Left ventricle myocardium inferior (tissue), 1 donor: ENCODE measurements at places on chromosomes 3 and 15.

DNA sequence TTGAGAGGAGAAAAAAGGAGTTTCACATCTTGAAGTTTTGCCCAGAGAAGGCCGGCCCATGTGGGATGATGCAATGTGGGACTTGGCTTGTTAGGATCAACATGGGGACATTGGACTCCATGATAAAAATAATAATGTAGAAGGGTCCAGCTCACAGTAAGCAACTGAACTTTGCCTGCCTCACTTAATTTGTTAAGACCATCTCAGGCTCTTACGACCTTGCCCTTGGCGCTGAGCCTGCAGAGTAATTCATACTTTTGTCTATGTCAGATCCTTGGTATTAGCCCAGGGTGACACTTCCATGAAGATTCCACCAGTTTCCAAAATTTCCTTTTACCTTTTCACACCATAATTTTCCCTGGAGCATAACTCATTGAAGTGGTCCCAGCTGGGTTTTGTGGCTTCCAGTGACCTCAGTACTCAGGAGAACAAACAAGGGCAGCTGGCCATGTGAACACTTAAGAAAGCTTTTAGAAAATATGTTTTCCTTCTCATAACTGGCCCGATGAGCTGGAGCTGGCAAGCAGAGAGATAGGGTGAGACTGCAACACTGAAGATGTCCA lies 315.4 kb upstream of the RASGRP1 start:
- DNase-seq: peak; percentile 28

DNA sequence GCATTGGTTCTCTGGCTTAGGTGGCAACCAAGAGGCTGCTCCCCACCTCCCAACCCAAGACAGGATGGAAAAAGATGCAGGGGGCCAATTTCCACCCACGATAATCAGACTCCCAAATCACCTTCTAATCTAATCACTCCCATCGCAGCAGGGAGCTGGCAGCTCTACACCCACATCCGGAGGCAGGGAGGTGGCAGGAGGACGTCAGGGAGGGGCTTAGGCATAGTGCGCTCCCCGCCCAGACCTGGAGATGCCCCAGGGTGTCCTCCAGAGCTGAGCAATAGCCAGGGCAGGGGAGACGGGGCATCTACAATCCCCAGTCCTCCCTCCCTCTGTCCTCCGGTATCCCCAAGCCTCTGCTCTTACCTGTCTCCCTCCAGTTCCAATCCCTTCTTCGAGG lies 70.5 kb upstream of the SEC13 start:
- no peak for DNase-seq

GRCh38 chr3:122268257-122269024 lies 56.6 kb upstream of the CSTA start:
- DNase-seq: no peak

GRCh38 chr3:156509189-156510174 lies 45.4 kb downstream of the SSR3 start:
- no peak for DNase-seq

GRCh38 chr3:101695779-101696372 lies 9.4 kb upstream of the RPL24 start:
- no peak for DNase-seq

DNA sequence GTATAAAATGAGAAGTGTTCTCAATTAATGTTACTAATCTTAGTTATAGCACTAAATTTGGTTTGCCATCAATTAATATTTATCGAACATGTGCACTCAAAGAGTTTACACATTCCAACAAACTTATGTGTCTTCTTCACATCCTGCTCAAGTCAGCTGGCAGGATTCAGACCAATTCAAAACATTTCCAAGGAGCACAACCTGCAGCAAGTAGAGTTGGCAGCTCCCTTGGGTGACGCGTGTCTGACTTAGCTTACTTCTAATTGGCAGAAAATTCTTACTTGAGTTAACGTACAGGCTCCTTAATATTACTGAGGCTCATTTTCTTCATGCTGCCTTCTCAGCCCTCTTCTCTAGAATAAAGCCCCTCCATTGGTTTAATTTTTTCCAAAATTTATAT lies 110.4 kb upstream of the PFN2 start:
- no peak for DNase-seq

GRCh38 chr3:51371943-51372557 lies 13.0 kb upstream of the MANF start:
- DNase-seq: no peak

DNA sequence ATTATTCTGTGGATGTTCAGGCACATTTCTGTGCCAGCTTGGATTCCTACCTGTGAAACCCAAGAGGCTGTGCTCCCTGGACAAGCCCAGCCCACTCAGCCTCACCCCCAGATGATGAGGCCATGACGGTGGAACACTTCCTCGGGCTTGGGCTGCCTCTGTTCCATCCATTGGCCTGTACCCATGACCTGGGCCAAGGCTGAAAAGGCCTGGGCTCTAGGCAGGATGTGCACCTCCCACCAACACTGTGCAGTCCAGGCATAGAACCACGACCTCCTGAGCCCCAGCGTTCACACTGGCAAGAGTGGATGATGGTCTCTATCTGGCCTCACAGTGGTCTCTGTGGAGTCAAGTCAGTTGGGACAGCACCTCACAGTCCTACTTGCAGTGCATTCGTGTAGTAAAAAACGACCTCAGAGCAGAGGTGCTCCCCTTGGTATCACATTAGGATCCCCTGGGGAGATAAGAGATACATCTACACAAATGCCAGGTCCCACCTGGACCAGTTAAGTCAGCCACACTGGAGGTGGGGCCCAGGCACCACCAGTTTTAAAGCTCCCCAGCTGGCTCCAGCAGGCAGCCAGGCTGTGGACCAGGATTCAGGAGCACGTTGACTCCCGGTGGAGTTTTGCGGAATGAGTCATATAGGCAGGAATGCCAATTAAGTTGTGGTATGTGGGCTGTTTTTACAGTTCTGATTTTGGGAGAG lies 39.0 kb upstream of the IGF1R start:
- no peak for DNase-seq

DNA sequence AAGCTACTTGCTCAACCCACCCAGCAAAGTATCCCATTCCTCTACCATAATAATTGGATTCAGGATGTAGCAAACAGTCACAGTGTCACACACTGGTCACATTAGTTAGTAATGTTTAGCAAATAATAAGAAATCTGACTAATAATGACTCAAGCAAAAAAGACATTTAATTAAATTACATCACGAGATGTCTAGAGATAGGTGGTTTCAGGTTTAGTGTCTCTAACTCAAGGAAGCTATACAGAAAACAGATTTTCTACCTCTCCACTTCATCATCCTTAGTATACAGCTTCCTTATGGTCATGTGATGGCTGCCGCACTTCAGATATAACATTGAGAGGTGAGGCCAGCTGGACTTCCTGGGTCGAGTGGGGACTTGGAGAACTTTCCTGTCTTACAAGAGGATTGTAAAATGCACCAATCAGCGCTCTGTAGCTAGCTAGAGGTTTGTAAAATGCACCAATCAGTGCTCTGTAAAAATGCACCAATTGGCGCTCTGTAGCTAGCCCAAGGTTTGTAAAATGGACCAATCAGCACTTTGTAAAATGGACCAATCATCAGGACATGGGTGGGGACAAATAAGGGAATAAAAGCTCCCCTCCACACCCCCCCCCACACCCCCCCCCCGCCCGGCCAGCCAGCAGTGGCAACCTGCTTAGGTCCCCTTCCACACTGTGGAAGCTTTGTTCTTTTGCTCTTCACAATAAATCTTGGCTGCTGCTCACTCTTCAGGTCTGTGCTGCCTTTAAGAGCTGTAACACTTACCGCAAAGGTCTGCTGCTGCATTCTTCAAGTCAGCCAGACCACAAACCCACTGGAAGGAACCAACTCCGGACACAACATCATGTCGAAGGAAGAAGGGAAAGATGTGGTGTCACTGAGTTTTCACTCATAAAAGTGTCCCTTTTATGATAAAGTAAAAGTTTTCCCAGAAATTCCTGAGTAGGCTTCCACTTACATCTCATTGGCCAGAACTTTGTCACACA lies 24.9 kb upstream of the ARPIN start:
- DNase-seq: no peak

- no peak for DNase-seq
Measured at GRCh38 chr3:12267376-12268030, 21.4 kb upstream of the PPARG start.

DNA sequence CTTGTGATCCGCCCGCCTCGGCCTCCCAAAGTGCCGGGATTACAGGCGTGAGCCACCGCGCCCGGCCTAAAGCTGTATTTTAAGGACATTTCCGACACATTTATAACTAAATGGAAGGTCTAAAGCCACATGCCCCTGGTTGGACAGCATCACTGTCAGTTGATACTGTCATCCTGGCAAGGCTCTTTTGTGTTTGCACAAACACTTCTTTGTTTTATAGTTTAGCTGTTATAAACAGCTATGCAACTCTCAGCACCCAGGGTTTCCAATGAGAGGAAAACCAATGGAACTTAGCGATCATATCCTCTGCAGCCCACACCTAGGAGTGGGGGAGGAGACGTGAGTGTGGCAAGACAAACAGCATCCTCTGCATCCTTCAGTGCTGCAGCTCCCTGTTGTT lies 19.7 kb downstream of the NIPA1 start:
- DNase-seq: no peak

DNA sequence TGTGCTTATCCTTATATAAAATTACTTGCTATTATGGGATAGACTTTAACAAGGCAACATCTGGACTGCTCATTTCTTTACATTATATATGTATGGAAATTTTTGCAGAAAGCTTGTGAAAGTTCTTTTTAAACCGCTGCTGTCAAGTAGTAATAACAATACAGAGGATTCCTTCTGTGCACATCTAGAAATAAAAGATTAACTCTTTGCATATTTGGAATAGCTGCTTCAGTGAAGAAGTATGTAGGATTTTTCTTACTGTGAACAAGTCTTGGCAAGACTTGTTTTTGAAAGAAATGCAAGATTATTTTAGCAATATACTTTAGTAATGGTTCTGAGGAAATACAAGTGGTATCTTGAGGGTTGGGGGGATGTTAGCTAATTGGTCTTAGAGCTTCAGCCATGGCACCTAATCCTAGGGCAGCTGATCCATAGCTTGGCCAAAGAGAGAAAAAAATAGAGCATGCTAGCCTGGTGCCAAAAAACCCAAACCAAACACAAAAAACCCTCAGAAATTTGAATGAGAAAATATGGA lies 4.3 kb downstream of the PRKCI start:
- no peak for DNase-seq

- DNase-seq: no peak
Measured at GRCh38 chr3:23950293-23950692, 5.2 kb downstream of the NR1D2 start.

DNA sequence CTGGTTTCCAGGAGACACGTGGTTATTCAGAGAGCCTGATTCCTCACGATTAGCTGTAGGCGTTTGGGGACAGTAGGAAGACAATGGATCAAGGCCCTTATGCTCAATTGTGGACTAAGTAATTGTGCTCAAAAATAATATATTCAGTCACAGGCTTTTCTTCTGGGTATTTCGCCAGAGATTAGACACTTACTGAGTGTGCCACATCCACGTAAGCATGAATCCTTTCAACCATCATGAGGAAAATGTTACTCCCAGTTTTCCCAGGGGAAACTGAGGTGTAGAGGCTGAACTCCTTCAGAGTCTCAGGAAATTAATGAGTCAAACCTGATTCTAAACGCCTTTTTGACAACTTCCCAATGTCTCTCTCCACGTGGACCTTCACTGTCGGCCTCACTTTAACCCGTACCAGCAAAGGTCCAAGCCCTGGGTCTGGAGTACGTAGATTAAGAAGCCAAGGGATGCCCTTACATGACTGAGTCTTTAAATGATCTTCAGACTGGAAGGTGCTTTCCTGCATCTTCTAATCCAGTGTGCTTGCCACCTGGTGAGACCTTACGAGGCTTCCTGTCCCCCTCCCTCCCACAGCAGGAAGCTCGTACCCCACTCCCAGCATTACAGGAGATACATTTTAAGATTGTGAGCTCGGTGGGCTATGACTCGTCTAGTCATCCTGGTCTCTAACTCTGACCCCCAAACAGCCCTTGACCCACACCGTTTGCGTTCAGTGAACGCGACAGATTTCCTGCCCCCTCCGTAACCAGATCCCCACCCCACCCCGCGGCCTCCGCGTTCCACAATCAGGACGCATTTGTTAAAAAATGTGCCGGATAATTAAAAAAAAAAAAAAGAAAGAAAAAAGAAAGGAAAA lies 1.7 kb downstream of the PKM start:
- peak; percentile 25 for DNase-seq
